ENCODE measurements at places on chromosomes 2 and 18. TPM values are rescaled to one million over a fixed set of nuclear protein-coding genes. Genes with fewer than 3 reads are reported as not detected.
A peak's percentile ranks its signal among the peaks of the same experiment; 100 is the strongest.

DNA sequence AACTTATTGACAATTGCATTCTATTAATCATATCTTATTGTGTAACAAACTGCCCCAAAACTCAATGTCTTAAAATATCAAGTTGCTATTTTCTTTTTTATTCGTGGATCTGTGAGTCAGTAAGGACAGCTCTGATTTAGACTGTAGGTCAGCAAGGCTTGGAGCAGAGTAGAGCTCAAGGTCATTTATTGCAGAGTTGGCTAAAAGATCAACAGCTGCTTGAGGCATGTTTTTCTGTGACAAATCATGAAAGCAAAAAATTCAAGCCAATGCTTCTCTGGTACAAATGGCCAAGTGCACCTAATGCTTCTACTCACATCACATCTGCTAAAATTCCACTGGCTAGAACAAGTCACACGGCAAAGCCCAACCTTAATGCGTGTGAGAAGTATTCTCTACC is 497.7 kb upstream of the LRATD1 start:
- no peaks in the 10 kb centered on the region for H3K27me3 ChIP-seq
- H3K4me1 ChIP-seq, result no peaks in the 10 kb centered on the region
- no peak overlapping the region for H3K27ac ChIP-seq
- peaks cover 2% of the 10 kb centered on the region for H3K36me3 ChIP-seq
- DNase-seq, result no peak

DNA sequence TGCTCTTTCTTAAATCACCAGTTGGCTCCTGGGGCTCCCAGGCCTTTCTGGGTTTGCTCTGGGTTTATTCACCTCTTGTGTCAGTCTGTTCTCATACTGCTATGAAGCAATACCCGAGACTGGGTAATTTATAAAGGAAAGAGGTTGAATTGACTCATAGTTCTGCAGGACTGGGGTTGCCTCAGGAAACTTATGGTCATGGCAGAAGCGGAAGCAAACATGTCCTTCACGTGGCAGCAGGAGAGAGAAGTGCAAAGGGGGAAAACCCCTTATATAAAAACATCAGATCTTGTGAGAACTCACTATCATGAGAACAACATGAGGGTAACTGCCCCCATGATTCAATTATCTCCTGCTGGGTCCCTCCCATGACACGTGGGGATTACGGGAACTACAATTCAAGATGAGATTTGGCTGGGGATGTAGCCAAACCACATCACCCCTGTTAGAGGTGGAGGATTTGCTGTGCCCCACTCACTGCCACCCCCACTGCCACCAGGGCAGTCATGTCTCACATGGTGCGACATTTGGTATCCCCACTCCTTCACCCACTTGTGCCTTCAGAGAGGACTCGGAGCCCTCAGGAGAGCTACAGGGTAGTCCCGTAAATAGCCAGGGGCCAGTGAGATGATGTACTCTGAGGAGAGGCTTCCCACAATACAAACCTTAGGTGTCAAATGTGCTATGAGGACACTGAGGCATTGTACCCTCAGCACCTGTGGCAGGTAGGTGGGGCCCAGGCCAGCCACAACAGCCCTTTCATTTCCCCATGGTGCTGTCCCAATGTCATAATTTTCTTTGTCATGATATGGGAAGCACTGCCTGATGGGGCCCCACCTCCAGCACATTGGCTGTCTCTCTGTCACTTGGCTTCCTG is 35.7 kb downstream of the CDC42EP3 start:
- H3K4me3 ChIP-seq, result peak overlapping the region; percentile 74
- peaks cover 6% of the 10 kb centered on the region for H3K36me3 ChIP-seq
- H3K27ac ChIP-seq, result peak overlapping the region; percentile 58
- H3K4me1 ChIP-seq, result peaks cover 69% of the 10 kb centered on the region

DNA sequence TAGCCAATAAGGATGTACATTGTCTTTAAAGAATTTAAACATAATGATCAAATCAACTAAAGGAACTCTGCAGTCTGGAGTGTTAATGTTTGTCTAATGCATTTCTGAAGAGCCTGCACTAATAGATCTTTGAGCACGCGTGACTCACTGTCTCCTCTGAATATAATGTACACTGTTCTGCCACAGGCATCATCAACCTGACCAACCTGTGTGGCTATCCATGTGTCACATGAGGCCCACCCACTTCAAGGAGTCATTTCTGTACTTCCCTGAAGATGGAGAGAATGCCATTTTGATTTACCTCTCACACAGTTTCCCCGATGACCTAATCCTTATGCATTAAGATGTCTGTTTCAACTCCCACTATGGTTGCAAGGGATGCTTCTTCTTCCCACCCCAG is 434.0 kb upstream of the SPHKAP start:
- H3K4me3 ChIP-seq, result no peak overlapping the region
- no peaks in the 10 kb centered on the region for H3K27me3 ChIP-seq
- H3K27ac ChIP-seq, result no peak overlapping the region
- H3K4me1 ChIP-seq, result no peaks in the 10 kb centered on the region

DNA sequence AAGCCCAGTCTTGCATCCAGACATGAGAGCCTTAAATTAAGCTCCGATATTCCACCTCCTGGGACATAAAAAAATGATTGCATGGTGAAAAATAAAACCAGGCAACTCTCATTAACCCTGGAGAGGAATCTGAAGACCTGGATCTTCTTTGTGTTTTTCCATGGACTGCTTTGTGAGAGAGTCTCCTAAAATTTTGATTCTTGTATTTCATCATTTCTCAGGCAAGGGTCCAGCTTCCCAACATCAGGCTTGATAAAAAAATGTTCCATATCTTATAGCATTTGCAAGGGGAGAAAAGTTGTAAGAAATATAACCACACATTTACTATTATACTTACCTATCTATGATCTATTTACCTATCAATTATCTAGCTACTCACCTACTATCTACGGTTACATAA is 327.5 kb upstream of the SPHKAP start:
- no peak for DNase-seq
- H3K36me3 ChIP-seq, result no peaks in the 10 kb centered on the region
- no peak overlapping the region for H3K27ac ChIP-seq
- H3K4me3 ChIP-seq, result no peak overlapping the region
- H3K27me3 ChIP-seq, result no peaks in the 10 kb centered on the region

DNA sequence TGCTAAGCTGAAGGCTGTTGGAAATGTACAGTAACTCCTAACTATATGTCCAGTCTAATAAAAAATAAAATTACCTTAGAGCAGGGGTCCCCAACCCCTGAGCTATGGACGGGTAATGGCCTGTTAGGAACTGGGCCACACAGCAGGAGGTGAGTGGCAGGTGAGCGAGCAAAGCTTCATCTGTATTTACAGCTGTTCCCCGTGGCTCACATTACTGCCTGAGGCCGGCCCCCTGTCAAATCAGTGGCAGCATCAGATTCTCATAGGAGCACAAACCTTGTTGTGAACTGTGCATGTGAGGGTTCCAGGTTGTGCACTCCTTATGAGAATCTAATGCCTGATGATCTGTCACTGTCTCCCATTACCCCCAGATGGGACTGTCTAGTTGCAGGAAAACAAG is 73.1 kb upstream of the CXCR4 start:
- no peaks in the 10 kb centered on the region for H3K27me3 ChIP-seq
- no peaks in the 10 kb centered on the region for H3K36me3 ChIP-seq
- no peaks in the 10 kb centered on the region for H3K4me1 ChIP-seq
- H3K4me3 ChIP-seq, result no peak overlapping the region
- no peak for DNase-seq

GRCh38 chr2:141393214-141393545 is 737.6 kb downstream of the LRP1B start:
- H3K27ac ChIP-seq, result no peak overlapping the region
- no peaks in the 10 kb centered on the region for H3K27me3 ChIP-seq
- no peaks in the 10 kb centered on the region for H3K36me3 ChIP-seq
- H3K4me1 ChIP-seq, result no peaks in the 10 kb centered on the region
- no peak for DNase-seq

DNA sequence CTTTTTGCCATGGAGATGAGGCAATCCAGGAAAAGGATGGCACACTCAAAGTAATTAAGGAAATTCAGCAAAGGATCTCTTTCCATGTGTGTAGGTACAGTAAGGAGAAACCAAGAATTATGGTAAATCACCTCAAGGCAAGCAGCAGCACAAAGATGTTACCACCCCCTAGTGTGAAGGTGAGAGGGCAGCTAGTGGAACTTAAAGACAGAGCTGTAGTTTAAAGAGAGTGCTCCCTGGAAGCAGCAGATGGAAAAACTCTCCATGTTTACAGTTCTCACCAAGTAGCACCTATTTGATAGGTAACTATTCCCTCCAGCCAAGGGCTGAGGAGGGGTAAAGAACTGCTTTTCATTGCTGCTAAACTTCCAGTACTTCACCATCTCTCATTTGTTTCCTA is 860.4 kb upstream of the CRIM1 start:
- DNase-seq, result no peak
- H3K4me3 ChIP-seq, result no peak overlapping the region
- H3K27ac ChIP-seq, result no peak overlapping the region
- no peaks in the 10 kb centered on the region for H3K27me3 ChIP-seq

GRCh38 chr2:169822036-169822435 is 2.7 kb downstream of the METTL5 start:
- H3K4me1 ChIP-seq, result peaks cover 57% of the 10 kb centered on the region
- no peak for DNase-seq
- H3K4me3 ChIP-seq, result peak overlapping the region; percentile 58
- peak overlapping the region; percentile 82 for H3K27ac ChIP-seq

GRCh38 chr18:48676756-48677368 is 138.0 kb downstream of the CTIF start:
- H3K27me3 ChIP-seq, result no peaks in the 10 kb centered on the region
- no peaks in the 10 kb centered on the region for H3K4me1 ChIP-seq
- no peak overlapping the region for H3K4me3 ChIP-seq
- no peak overlapping the region for H3K27ac ChIP-seq
- DNase-seq, result peak; percentile 72

DNA sequence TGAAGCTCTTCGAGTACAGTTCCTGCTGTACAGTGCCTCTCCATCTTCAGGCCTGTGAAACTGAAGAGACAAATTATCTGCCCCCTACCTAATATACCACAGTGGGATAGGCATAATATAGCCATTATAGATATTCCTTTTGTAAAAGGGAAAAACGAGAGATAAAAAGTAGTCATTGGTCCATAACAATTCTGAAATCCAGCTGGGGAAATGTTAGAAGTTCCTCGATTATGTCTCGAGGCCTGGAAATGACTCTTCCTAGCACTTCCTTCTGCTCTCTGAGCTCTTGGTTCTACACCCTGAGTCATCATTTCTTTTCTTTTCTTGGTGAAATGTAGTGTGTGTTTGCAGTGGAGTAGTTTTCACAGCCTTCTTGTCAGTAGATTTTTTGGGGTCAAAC is 51.5 kb downstream of the ASB1 start:
- DNase-seq, result no peak
- no peak overlapping the region for H3K27ac ChIP-seq
- no peak overlapping the region for H3K4me3 ChIP-seq
- H3K4me1 ChIP-seq, result no peaks in the 10 kb centered on the region

Gene RTP5
- total RNA-seq, result 0.56 TPM

Gene FAM124B
- total RNA-seq, result 0.32 TPM

Gene KCNJ13
- not detected for total RNA-seq

Gene DUSP2
- total RNA-seq, result 388 TPM

Gene SRD5A2
- not detected for total RNA-seq
